ENCODE measurements at places on chromosomes 1 and 21. TPM values are rescaled to one million over a fixed set of nuclear protein-coding genes. Genes with fewer than 3 reads are reported as not detected.

Gene CELSR2
- total RNA-seq, result 5.3 TPM

DNA sequence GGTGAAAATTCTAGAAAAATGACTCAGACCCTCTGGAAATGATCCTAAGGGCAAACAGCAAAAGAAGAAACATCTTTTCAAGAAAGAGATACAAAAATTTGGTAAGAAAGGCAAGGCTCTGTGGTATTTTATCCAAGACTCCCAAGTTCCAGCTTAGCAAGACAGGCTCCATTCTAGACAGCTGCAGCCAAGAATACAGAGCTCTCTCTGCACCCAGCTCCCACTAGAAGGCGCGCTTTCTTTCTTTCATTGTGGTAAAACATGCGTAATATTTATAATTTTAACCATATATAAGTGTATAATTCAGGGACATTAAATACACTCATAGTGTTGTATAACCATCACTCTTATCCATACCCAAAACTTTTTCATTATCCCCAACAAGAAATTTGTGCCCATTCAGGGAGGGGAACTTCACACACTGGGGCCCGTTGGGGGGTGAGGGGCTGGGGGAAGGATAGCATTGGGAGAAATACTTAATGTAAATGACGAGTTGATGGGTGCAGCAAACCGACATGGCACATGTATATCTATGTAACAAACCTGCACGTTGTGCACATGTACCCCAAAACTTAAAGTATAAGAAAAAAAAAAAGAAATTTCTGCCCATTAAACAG lies 2.2 kb upstream of the HFM1 start:
- no peak overlapping the region for H3K27ac ChIP-seq
- no peaks in the 10 kb centered on the region for H3K36me3 ChIP-seq
- no peak for DNase-seq
- H3K4me1 ChIP-seq, result peaks cover 3% of the 10 kb centered on the region
- no peaks in the 10 kb centered on the region for H3K27me3 ChIP-seq

Gene PLXNA2
- total RNA-seq, result 1.3 TPM

Gene INAVA
- not detected for total RNA-seq

- H3K4me3 ChIP-seq, result no peak overlapping the region
- H3K4me1 ChIP-seq, result peaks cover 5% of the 10 kb centered on the region
- H3K27me3 ChIP-seq, result no peaks in the 10 kb centered on the region
- H3K27ac ChIP-seq, result no peak overlapping the region
- no peaks in the 10 kb centered on the region for H3K36me3 ChIP-seq
These were observed 1.2 kb upstream of the EXTL1 start for GRCh38 chr1:26020330-26020768.

Gene AUNIP
- total RNA-seq, result 0.20 TPM

DNA sequence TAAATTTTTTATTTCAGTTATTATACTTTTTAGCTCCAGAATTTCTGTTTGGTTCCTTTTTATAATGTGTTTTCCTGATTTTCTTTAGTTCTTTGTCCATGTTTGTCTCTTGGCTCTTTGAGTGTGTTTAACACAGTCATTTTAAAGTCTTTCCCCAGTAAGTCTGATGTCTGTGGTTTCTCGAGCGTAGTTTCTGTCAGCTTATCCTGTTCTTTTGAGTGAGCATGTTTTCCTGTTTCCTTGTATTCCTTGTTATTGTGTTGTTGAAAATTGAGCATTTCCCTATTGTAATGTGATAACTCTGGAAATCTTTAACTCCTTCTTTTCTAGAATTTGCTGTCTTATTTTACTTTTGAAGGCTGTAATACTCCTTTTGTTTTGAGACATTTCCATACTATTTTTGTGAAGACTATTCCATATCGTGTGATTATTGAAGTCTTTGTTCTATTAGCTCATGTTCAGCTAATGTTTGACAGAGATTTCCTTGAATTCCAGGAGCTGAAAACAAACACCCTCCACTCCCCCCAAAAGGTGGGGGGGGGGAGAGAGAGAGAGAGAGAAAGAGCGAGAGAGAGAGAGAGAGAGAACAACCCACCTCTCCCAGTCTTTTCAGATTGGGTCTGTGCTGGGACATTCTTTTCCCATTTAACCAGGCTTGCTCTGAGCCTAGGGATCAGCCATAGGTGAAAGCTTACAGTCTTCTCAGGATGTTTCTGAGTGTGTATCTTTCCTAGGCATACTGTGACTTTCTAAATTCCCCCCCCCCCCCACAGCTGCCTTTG lies 38.3 kb downstream of the SDCCAG8 start:
- no peak for DNase-seq
- H3K4me3 ChIP-seq, result no peak overlapping the region
- no peaks in the 10 kb centered on the region for H3K4me1 ChIP-seq
- no peaks in the 10 kb centered on the region for H3K27me3 ChIP-seq

- no peaks in the 10 kb centered on the region for H3K36me3 ChIP-seq
- no peak for DNase-seq
- no peaks in the 10 kb centered on the region for H3K4me1 ChIP-seq
- H3K27me3 ChIP-seq, result peaks cover 35% of the 10 kb centered on the region
These were observed 54.5 kb upstream of the TTC34 start for GRCh38 chr1:2856066-2856390.

GRCh38 chr1:46587069-46587468 lies 17.0 kb downstream of the MKNK1 start:
- peaks cover 58% of the 10 kb centered on the region for H3K36me3 ChIP-seq
- H3K4me1 ChIP-seq, result peaks cover 2% of the 10 kb centered on the region
- DNase-seq, result no peak
- no peak overlapping the region for H3K4me3 ChIP-seq
- no peaks in the 10 kb centered on the region for H3K27me3 ChIP-seq

DNA sequence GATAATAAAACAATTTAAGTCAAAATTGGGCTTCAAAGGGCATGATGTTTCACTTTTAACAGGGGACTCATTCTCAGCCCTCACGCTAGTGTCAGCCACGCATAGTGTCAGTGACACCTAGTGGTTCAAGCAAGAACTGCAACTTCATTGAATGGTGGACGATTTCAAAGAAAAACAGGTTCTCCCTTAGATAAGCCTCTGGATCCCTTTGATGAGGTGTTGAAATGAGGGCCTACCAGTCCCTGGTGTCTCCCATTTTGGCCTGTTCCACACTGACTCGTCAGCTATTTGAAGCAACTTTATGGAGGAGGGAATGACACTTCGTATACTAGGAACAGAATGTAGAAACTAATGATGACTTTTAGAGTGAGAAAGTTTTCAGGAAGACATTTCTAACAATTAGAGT lies 56.2 kb downstream of the FCRL5 start:
- H3K4me1 ChIP-seq, result no peaks in the 10 kb centered on the region
- no peak overlapping the region for H3K27ac ChIP-seq

- peaks cover 45% of the 10 kb centered on the region for H3K27me3 ChIP-seq
- H3K4me3 ChIP-seq, result no peak overlapping the region
- no peaks in the 10 kb centered on the region for H3K36me3 ChIP-seq
These were observed 121.6 kb upstream of the ADAR start for GRCh38 chr1:154729577-154729976.

Gene TCHHL1
- total RNA-seq, result not detected

Gene TENT5C
- 48.7 TPM for total RNA-seq

- H3K4me1 ChIP-seq, result no peaks in the 10 kb centered on the region
- DNase-seq, result no peak
- H3K36me3 ChIP-seq, result no peaks in the 10 kb centered on the region
- H3K27me3 ChIP-seq, result no peaks in the 10 kb centered on the region
- no peak overlapping the region for H3K4me3 ChIP-seq
These were observed 26.7 kb downstream of the NDC1 start for GRCh38 chr1:53811414-53811851.

DNA sequence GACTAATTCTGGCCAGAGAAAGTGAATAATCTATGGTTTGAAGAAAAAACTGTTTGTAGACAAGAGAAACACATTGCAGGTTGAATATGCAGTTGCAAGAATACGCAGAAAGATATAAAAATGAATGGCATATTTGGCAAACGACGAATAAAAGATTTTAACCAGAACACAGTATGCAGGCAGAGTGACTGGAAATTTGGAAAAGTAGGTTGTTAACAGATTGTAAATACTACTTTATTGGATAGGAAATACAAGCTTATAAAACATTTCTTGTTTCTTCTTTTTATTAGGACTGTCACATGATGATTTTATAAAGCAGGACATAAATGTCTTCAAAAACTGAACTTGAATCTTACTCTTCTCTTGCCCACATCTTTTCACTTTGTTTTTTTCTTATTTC lies 573.3 kb upstream of the PBX1 start:
- H3K27ac ChIP-seq, result no peak overlapping the region
- no peaks in the 10 kb centered on the region for H3K4me1 ChIP-seq
- peaks cover 1% of the 10 kb centered on the region for H3K27me3 ChIP-seq

GRCh38 chr1:243477731-243478290 lies 222.0 kb downstream of the SDCCAG8 start:
- no peaks in the 10 kb centered on the region for H3K36me3 ChIP-seq
- DNase-seq, result no peak
- H3K4me1 ChIP-seq, result peaks cover 6% of the 10 kb centered on the region
- no peak overlapping the region for H3K27ac ChIP-seq

GRCh38 chr1:117698398-117699160 lies 92.7 kb downstream of the TENT5C start:
- H3K27ac ChIP-seq, result no peak overlapping the region
- no peaks in the 10 kb centered on the region for H3K4me1 ChIP-seq
- H3K36me3 ChIP-seq, result no peaks in the 10 kb centered on the region
- H3K4me3 ChIP-seq, result no peak overlapping the region
- no peak for DNase-seq

DNA sequence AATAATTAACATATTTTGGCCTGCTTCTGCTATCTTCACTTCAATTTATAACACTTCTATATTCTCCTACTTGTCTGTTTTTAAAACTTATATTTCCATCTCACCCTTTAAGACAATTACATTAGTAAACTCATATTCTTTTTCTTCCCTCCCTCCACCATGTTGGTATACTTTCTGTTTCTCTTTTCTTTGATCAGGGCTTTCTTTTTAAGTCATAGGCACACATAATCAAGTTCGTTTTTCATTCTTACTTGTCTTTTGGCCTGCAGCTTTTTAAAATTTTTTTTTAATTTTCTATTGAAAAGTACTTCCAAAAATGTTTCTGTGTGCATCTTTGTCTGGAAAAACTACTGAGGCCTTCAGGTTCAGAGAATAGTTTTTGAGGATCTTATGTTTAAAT lies 2.3 kb downstream of the PYHIN1 start:
- no peaks in the 10 kb centered on the region for H3K36me3 ChIP-seq
- H3K27me3 ChIP-seq, result no peaks in the 10 kb centered on the region
- peak overlapping the region; percentile 60 for H3K27ac ChIP-seq
- DNase-seq, result no peak
- peaks cover 16% of the 10 kb centered on the region for H3K4me1 ChIP-seq

GRCh38 chr1:64822621-64823020 lies 77.7 kb downstream of the RAVER2 start:
- no peaks in the 10 kb centered on the region for H3K36me3 ChIP-seq
- no peaks in the 10 kb centered on the region for H3K27me3 ChIP-seq
- no peak overlapping the region for H3K4me3 ChIP-seq
- no peak for DNase-seq
- H3K27ac ChIP-seq, result no peak overlapping the region
- peaks cover 4% of the 10 kb centered on the region for H3K4me1 ChIP-seq

DNA sequence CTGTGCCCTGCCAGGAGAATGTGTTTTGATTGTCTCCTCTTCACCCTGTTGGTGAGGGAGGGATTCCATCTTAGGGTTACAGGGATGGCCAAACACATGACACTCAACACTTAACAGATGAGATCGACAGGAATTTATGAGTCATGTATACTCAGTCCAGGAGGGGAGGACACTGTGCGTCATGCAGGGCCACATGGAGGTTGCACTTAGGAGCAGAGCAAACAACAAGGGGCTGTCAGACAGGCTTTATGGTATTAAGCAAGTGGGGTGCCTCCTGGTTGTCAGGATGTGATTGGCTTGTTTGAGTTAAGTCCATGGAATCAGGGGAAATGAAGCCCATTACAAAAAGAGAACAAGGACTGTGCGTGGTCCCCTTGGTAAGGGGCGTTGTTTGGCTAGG lies 26.9 kb downstream of the EDARADD start:
- no peak overlapping the region for H3K27ac ChIP-seq
- no peak overlapping the region for H3K4me3 ChIP-seq
- no peaks in the 10 kb centered on the region for H3K27me3 ChIP-seq
- H3K4me1 ChIP-seq, result peaks cover 5% of the 10 kb centered on the region
- no peak for DNase-seq

Gene ELF3
- 0.90 TPM for total RNA-seq

DNA sequence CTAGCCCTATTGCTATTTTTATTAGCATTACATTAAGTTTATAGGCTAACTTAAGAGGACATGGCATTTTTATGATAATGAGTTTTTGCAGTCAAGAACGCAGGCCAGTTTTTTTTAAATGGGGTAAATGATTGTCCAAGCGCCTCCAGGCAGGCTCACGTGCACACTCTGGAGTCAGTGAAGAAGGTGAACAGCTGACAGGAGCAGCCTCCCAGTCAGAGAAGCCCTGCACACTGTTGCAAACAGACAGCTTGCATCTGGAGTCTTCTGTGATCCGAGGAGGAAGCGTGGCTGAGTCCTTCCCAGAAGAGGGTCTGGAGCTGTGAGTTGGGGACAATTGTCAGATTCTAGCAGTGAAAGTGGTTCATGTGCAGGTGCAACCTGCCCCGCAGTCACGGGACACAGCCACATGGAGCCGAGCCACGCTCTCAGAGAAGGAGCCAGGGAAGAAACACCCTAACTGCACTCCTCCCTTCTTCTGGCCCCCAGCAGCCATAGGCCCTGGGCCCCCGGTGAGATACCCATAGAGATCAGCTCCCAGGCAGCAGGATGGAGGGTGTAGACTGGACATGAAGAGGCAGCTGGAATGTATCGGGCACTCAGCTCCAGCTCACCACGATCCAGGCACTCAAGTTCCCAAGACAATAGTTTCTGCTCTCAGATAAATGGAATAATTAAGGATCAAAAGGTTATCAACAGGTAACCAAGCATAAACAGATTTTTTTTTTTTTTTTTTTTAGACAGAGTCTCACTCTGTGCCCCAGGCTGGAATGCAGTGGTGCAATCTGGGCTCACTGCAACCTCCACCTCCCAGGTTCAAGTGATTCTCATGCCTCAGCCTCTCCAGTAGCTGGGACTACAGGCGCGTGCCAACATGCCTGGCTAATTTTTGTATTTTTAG lies 26.4 kb downstream of the CAPN2 start:
- H3K27me3 ChIP-seq, result no peaks in the 10 kb centered on the region
- H3K27ac ChIP-seq, result no peak overlapping the region
- DNase-seq, result no peak
- no peak overlapping the region for H3K4me3 ChIP-seq
- H3K4me1 ChIP-seq, result peaks cover 18% of the 10 kb centered on the region

GRCh38 chr1:79819140-79819539 lies 812.6 kb upstream of the ADGRL4 start:
- no peak overlapping the region for H3K4me3 ChIP-seq
- DNase-seq, result no peak
- no peaks in the 10 kb centered on the region for H3K36me3 ChIP-seq

Gene APOBEC4
- not detected for total RNA-seq

- DNase-seq, result peak; percentile 71
- H3K4me1 ChIP-seq, result peaks cover 90% of the 10 kb centered on the region
- no peaks in the 10 kb centered on the region for H3K27me3 ChIP-seq
- peak overlapping the region; percentile 60 for H3K4me3 ChIP-seq
These were observed 37.6 kb downstream of the PIK3CD start for GRCh38 chr1:9689011-9689706.

- peaks cover 5% of the 10 kb centered on the region for H3K27me3 ChIP-seq
- no peak for DNase-seq
- H3K4me1 ChIP-seq, result no peaks in the 10 kb centered on the region
- no peak overlapping the region for H3K4me3 ChIP-seq
These were observed 33.2 kb upstream of the CD55 start for GRCh38 chr1:207288315-207288714.

GRCh38 chr21:42523941-42524340 lies 10.3 kb downstream of the SLC37A1 start:
- peak overlapping the region; percentile 15 for H3K27ac ChIP-seq
- H3K27me3 ChIP-seq, result no peaks in the 10 kb centered on the region
- peaks cover 8% of the 10 kb centered on the region for H3K36me3 ChIP-seq
- H3K4me3 ChIP-seq, result no peak overlapping the region
- H3K4me1 ChIP-seq, result peaks cover 38% of the 10 kb centered on the region

Gene PTGFR
- total RNA-seq, result 0.13 TPM

- H3K27me3 ChIP-seq, result peaks cover 10% of the 10 kb centered on the region
- H3K36me3 ChIP-seq, result no peaks in the 10 kb centered on the region
- no peak overlapping the region for H3K4me3 ChIP-seq
- no peak overlapping the region for H3K27ac ChIP-seq
These were observed 63.4 kb upstream of the SRSF10 start for GRCh38 chr1:24043345-24044032.

Measured in T-cell (primary cell).